Aortic smooth muscle cell (primary cell): ENCODE measurements at places on chromosomes 12 and 14. TPM values are rescaled to one million over a fixed set of nuclear protein-coding genes. Genes with fewer than 3 reads are reported as not detected.

The EPYC gene
- total RNA-seq, result not detected in 2 replicates

The MSI1 gene
- not detected in 2 replicates for total RNA-seq

The GAS2L3 gene
- 17.7 and 19.3 TPM in 2 replicates for total RNA-seq

The PLEKHG3 gene
- total RNA-seq, result 15.0 and 16.4 TPM in 2 replicates

The IL23A gene
- 0.12 TPM in 1 of 2 replicates, not detected in the other for total RNA-seq

The GEMIN2 gene
- total RNA-seq, result 15.0 and 19.2 TPM in 2 replicates
